ENCODE measurements at places on chromosomes 13 and 19. TPM values are rescaled to one million over a fixed set of nuclear protein-coding genes. Genes with fewer than 3 reads are reported as not detected.

- DNase-seq, result no peak
Measured at GRCh38 chr13:89891416-89891815, 1456.1 kb upstream of the MIR17HG start.

GRCh38 chr19:37950471-37951175 lies 43.6 kb downstream of the SIPA1L3 start:
- DNase-seq, result no peak

Gene FARP1
- 65.3 TPM for total RNA-seq

- DNase-seq, result no peak
Measured at GRCh38 chr19:33000510-33000909, 28.5 kb downstream of the FAAP24 start.

GRCh38 chr19:48854103-48854502 lies 14.3 kb downstream of the PLEKHA4 start:
- DNase-seq, result no peak
